ENCODE measurements at places on chromosomes 7 and 10.

GRCh38 chr10:113326160-113327111, 226.4 kb upstream of the HABP2 start:
- peak; percentile 8 for DNase-seq

- no peak for DNase-seq
These were observed 14.0 kb upstream of the SLC18A2 start for GRCh38 chr10:117226813-117227451.

- no peak for DNase-seq
These were observed 486.3 kb upstream of the PCDH15 start for GRCh38 chr10:55287346-55287745.

GRCh38 chr7:143451746-143452145, 8.5 kb downstream of the TAS2R60 start:
- DNase-seq = no peak

DNA sequence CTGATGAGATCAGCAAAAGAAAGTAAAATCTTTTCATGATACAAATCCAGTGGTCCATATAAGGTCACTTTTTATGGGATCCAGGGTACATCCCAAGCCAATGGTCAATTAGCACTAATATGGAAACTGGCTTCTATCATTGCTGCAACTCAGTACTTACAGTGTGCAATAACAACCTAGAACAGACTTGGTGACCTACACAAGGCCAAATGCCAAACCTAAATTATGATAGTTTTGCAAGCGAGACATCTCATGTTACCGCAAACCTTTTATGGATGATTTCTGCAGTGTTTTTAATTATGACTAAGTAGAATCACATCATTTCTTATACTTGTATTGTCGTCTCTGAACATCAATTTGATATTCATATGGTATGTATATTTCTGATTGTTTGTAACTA, 583.5 kb upstream of the SEMA3D start:
- DNase-seq = no peak

DNA sequence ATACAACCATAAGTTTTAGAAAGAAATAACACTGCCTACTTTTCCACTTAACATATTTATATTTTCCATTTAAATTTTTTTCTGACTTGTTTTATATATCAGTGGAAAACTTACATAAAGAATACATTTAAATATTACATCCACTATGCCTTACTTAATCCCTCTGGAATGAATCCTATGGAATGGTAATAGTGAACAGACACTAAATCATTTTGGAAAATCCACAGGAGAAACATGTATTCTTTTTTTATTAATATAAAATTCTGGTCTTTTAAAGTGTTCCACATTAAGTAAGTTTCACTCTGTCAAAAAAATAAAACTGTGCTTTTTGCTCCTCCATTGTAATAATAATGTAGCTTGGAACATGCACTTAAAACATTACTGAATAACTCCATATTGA, 236.8 kb upstream of the LRRN3 start:
- DNase-seq = no peak

- DNase-seq = no peak
These were observed 230.8 kb upstream of the LRRTM3 start for GRCh38 chr10:66695046-66695445.

- no peak for DNase-seq
These were observed 435.2 kb downstream of the PLXNA4 start for GRCh38 chr7:132141109-132141508.

GRCh38 chr7:157514306-157514705, 177.5 kb downstream of the DNAJB6 start:
- DNase-seq = no peak

DNA sequence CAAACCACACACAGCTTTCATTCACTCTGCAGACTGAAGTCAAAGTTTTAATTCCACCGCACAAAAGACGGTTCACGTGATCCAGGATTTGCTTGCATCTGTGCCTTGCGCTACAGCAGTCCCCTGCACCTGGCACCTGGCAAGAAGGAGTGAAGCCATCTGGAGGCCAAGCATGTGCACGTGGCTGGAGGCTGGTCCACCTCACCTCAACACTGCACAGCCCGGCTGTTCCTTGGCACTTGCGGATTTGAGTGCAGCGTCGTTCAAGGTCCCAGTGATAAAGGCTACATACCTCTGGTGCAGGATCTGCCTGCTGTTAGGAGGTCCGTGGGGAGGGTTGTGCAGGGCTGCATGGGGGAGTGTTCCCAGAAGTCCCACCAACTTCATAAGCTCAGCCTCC, 248.5 kb upstream of the GRB10 start:
- DNase-seq = no peak

DNA sequence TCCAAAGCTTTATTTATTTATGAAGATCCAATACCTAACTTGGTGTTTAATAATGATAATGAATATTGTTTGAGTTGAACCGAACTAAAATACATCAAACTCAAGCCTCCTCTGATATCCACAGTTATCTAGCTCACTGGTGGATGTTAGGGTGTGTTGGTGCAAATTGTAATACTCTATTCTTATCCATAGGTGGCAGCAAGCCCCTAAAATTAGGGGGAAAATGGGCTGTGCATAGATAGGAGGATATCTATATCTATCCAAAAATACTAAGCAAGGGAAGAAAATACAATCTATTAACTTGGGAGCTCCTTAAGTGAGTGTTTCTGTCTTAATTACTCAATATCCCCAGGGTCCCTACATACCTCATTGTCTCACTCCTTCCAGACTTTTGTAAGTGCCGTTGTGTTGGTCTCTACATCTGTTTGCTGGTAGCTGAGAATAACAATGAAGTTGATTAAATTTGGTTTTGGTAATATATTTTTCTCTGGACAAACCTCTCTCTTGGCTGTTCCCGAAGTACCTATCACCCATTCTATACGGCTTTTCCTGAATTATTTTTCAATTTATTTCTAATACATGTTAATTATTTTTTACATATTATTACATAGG, 55.0 kb upstream of the VWDE start:
- peak; percentile 9 for DNase-seq

- DNase-seq = no peak
These were observed 21.4 kb downstream of the DNAJB6 start for GRCh38 chr7:157358041-157358752.

DNA sequence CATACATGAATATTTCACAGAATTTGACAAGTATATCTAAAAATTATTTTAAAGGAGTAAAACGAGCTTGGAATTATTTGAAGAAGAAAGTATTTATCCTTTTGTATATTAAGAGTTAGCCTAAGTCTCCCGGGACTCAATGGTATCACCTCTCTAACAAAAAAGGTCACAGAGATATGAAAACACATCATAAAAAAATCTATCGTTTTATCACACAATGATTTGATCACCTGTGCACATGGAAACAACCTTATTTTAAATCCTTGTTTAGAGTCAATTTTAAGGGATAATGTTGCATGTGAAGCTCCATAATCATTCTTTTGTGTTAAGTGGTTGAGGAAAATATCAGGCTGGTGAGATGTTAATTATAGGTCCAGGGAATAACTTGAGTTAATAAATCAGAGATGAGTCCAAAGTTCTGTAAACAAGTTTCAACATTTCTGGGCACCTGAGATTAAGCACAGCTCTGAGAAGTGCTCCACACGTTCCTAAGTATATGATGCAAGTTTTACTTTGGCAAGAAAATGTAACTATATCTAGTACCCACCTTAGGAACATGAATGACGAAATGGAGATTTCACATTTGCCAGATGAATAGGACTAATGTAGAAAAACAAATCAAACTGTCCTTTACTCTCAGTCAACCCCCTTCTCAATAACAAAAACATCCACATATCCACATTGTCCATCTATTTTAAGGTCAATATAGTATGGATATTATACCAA, 148.5 kb upstream of the AKR1E2 start:
- no peak for DNase-seq

GRCh38 chr10:98351831-98352402, 63.1 kb downstream of the PYROXD2 start:
- DNase-seq = no peak

DNA sequence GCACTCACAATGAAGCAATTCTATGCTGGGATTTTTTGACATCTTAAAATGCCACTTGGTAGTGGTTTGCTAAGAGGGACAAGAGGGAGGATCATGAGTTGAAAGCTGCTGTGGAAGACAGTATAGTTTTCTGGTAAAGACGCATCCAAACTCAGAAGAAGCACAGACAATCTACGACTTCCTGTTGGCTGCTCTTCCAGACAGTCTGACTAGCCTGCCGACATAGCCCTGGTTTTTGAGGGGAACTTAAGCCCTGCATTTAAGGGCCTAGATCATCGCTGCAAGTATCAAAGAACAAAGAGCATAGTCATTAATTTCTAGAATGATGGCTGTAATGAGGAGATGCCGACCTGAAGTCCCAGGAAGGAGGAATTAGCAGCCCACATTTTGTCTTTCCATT, 99.9 kb upstream of the IKZF1 start:
- peak; percentile 37 for DNase-seq

GRCh38 chr7:126937171-126937570, 315.6 kb downstream of the GRM8 start:
- DNase-seq = no peak

DNA sequence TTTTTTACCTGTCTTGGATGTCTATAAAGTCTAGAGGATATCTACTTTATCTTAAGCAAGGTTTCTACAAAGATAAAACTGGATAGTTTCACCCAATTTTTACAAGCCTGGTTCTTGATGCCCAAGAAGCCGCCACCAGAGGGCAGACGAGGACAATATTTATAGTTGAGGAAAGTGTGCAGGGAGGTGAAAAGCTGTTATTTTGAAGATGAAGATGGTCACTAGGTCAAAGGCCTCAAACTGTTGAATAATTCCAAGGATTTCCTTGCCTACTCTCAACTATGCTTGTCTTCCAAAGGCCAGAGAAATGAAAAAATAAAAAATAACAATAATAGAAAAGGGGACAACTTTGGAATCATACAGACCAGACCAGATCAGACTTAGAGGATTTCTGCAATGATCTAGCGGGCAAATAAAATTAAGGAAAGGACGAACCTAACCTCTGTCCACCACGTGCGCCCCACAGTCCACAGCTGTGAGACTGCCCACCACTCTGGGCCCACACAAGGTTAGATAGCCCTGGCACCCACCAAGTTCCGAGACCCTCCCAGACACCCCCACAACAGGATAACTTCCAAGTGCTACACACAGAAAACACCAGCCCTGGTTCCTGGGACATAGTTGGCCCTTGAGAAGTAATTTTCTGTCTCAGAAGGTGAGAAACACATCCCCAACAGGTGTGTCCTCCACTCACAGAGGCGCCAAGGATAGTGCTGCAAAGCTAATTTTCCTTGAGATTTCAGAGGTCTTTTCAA, 2.8 kb downstream of the PKD1L1 start:
- DNase-seq = peak; percentile 51

DNA sequence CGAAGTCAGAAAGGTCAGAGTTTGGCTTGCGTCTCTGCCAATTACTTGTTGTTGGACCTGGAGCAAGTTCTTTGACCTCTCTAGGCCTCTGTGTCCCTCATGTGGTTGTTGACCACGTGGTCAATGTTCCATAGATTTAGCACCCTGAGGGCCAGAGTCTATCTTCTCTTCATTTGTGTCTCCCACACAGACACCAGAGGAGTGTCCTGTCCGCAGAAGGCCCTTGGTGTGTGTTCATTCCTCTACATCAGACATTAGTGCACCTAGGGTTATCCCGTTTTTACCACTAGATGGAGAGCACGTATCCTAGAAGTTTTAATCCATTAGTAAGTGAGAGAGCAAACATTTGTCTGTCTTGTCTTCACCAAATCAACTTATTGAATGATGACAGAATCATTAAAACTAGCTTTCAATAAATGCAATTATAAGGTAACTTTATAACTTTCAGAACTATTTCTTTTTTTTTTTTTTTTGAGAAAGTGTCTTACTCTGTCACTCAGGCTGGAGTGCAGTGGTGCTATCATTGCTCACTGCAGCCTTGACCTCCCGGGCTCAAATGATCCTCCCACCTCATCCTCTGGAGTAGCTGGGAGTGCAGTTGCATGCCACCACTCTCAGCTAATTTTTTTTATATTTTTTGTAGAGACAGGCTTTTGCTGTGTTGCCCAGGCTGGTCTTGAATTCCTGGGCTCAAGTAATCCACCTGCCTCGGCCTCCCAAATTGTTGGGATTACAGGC, 122.5 kb upstream of the ANKRD1 start:
- DNase-seq = no peak

- no peak for DNase-seq
These were observed 150.4 kb upstream of the PRPS1L1 start for GRCh38 chr7:18177815-18178660.

DNA sequence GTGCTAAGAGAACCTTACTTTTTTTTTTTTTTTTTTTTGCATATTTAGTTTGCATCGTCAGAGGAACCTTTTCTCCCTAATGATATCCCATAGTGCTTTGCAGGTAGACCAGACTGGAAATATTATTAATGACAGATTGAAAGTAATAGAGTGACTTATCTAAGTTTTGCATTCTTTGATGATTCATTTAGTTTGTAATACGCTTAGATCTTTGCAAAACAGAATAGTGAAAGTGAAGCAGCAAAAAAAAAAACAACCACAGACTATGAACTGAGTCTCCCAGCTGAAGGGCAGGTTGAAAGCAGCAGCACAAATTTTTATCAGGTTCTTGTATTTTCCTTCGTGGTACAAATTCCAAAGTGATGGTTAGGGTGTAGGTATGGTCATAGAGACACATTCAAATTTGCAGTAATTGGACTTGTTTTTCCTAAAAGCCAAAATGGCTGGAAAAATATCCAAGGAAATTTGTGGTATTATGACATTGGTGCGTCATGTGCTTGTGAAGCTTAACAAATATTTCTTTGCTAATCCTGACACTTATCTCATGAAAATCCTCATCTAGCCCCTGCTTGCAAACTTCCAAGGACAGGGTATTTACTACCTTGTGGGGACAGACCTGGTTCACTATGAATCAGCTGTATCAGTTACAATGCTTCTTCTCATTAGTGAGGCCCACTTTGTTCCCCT, 81.8 kb upstream of the CREB5 start:
- DNase-seq = no peak

DNA sequence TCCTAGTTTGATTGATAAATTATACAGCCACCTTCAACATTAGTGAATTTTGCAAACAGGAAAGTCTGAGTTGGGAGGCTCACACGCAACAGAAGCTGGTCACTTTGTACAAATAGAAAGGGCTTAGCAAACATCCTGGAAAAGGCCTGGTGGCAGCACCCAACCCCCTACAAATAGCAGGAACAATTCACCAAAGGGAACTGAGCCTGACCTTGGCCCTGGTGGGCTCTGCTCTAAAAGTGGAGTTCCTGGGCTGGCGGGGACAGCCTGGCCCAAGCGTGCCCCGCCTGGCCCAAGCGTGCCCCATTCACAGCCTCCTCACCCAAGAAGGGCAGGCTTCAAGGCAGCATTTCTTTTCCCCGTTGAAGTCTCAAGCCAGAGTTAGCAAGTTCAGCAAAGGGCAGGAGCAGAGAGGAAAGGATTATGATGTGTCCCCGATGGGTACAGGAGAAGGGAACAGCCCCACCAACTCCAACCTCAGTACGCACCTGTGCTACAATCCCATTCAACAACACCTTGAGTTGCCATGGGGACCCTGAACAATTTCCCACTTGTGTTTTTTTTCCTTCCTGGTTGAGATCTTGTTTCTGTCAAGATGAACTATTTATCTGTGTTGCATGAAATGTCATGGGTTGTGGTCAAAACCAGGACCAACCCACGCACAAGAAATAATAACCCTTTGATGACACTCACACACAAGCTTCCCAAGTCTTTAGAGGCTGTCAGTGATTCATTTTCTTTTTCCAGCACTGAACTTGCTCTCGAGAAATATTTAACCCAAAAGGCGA, 43.4 kb downstream of the RGS10 start:
- DNase-seq = no peak

GRCh38 chr10:60450291-60450690, 60.6 kb upstream of the ANK3 start:
- no peak for DNase-seq

All from CD4-positive, alpha-beta T cell treated with Interleukin-6 at 100 ng/mL for 8 hours (primary cell).